Thoracic aorta endothelial cell (primary cell): ENCODE measurements at places on chromosomes 7 and 10. TPM values are rescaled to one million over a fixed set of nuclear protein-coding genes. Genes with fewer than 3 reads are reported as not detected.

CDH23 gene
- under 0.01 TPM in 1 of 2 replicates, not detected in the other for total RNA-seq

AKR1C8 gene
- not detected in 2 replicates for total RNA-seq

IKZF1 gene
- total RNA-seq, result not detected in 2 replicates

CHST15 gene
- total RNA-seq, result 27.0 and 52.1 TPM in 2 replicates

MINDY4 gene
- 3.6 and 6.6 TPM in 2 replicates for total RNA-seq

PGAM2 gene
- total RNA-seq, result 0.22 TPM in 1 of 2 replicates, not detected in the other

MYO1G gene
- 0.07 and 0.27 TPM in 2 replicates for total RNA-seq

PNPLA8 gene
- 41.8 and 46.3 TPM in 2 replicates for total RNA-seq

PRKAG2 gene
- 37.2 and 56.7 TPM in 2 replicates for total RNA-seq

SMARCD3 gene
- 5.6 and 5.8 TPM in 2 replicates for total RNA-seq

CTNNA3 gene
- total RNA-seq, result not detected in 2 replicates

OR13A1 gene
- not detected in 2 replicates for total RNA-seq

PTF1A gene
- not detected in 2 replicates for total RNA-seq
